T-helper 1 cell treated with Interleukin-12 subunit alpha and Interleukin-12 subunit beta and Interleukin-4 antibody, amounts not matched to agents 30 ng/mL and 1 ng/mL, for 36 hours (primary cell): ENCODE measurements at places on chromosomes 2 and 18. TPM values are rescaled to one million over a fixed set of nuclear protein-coding genes. Genes with fewer than 3 reads are reported as not detected.

Gene SERPINB13
- not detected in 2 replicates for total RNA-seq

Gene MARCO
- not detected in 2 replicates for total RNA-seq

Gene C1GALT1C1L
- 0.17 TPM in 1 of 2 replicates, not detected in the other for total RNA-seq

Gene ALKAL2
- 0.68 and 1.1 TPM in 2 replicates for total RNA-seq
